ENCODE measurements at places on chromosomes 6 and 20.

- no peaks in the 10 kb centered on the region for H3K36me3 ChIP-seq
- no peak overlapping the region for H3K4me3 ChIP-seq
- H3K27ac ChIP-seq, result peak overlapping the region; percentile 11
- no peaks in the 10 kb centered on the region for H3K27me3 ChIP-seq
- peaks cover 15% of the 10 kb centered on the region for H3K4me1 ChIP-seq
- DNase-seq, result no peak
Measured at GRCh38 chr6:24858177-24858653, 59.5 kb upstream of the ARMH2 start.

DNA sequence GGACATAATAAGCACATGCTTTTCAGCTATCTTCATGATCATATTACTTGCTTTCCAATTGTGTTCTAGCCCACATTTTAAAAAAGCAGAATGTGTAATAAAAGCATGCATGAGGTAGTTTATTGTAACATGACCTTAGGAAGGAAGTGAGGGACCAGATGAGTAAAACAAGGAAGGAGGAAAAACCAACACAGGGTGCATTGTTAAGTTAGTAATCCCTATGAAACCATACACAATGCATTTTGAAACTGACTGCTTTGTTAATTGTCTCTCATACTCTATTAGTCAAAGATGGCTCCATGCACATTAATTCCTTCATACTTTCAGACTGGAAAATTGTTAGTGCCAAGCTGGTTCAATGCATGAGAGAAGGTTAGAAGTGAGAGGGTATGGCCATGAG lies 37.7 kb upstream of the CENPW start:
- no peak for DNase-seq
- H3K4me1 ChIP-seq, result no peaks in the 10 kb centered on the region
- no peaks in the 10 kb centered on the region for H3K27me3 ChIP-seq
- H3K4me3 ChIP-seq, result no peak overlapping the region
- no peaks in the 10 kb centered on the region for H3K36me3 ChIP-seq

DNA sequence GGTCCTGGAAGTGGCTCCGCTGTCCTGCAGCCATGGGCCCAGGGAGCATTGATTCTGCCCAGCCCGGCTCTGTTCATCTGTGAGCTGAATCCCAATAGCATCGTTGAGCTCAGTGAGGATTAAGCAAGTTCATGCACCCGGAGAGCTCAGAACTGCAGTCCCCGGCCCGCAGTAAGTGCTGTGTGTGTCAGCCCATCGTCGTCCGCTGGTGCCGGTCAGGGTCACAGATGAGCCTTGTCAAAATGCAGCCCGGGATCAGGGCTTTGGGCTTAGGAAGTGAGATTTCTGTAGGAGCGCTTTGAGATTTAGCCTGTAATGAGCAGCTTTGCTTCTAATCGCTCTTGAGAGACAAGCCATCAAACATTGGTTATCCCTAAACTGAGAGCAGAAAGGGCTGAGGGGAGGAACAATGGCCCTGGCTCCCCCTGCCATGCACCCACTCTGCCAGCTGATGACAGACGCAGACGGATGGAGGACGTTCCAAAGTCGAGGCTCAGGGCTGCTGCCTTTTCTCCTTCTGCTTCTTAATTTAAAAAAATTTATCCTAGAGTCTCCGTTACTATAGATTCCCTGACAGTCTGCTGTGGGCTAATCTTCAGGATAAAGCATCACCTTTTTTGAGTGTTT lies 25.6 kb upstream of the SULF2 start:
- H3K36me3 ChIP-seq, result no peaks in the 10 kb centered on the region
- no peak for DNase-seq
- H3K27me3 ChIP-seq, result no peaks in the 10 kb centered on the region
- H3K4me1 ChIP-seq, result no peaks in the 10 kb centered on the region
- H3K27ac ChIP-seq, result no peak overlapping the region
- no peak overlapping the region for H3K4me3 ChIP-seq

GRCh38 chr6:37784585-37784967 lies 35.0 kb upstream of the ZFAND3 start:
- H3K36me3 ChIP-seq, result no peaks in the 10 kb centered on the region
- H3K4me1 ChIP-seq, result peaks cover 18% of the 10 kb centered on the region
- H3K4me3 ChIP-seq, result no peak overlapping the region
- H3K27me3 ChIP-seq, result no peaks in the 10 kb centered on the region
- no peak overlapping the region for H3K27ac ChIP-seq
